ENCODE measurements at places on chromosomes 5 and 9.

- DNase-seq, result no peak
Measured at GRCh38 chr5:9654886-9655285, 24.7 kb upstream of the TAS2R1 start.

DNA sequence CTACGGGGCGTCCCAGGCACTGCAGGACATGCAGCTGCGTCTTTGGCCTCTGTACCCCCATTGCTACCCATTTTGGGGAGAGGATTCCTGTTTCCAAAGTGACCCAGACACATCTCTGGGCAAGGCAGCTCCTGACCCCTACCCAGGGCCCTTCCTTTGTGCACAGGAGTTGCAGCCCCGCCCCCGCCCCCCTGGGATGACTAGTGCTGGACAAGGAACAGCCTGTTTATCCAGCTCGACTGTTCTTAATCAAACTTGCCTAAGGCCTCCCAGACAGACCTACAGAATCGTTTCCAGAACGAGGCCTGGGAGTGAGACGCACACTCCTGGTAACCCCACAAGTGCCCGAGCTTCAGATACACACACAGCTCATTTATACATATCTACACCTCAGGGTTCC, 13.2 kb downstream of the DIPK1B start:
- no peak for DNase-seq

- DNase-seq, result no peak
Measured at GRCh38 chr9:88007291-88007650, 32.9 kb upstream of the CDK20 start.

DNA sequence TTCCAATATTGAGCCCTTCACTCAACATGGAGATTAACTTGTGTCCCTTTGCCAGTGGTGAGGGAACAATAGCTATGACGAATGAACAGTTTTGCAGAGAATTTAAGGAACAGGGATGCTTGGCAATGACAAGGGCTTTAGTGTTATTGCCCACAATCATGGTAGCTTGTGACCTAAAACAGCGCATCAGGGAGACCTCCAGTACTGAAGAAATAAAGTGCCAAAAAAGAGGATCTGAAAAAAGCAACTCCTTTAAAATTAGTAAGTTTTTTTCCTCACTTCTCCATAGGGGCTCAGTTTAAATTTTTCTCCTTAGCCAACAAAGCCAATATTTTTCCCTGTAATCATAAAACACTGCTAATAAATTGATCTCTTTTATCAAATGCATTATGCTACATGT, 41.8 kb upstream of the PAM start:
- DNase-seq, result no peak

- no peak for DNase-seq
Measured at GRCh38 chr9:85900504-85901201, 40.3 kb upstream of the NAA35 start.

- DNase-seq, result no peak
Measured at GRCh38 chr9:30065888-30066287, 2318.6 kb upstream of the ACO1 start.

GRCh38 chr5:61200582-61201155, 38.4 kb upstream of the SMIM15 start:
- DNase-seq, result no peak

Data from activated T-helper 1 cell treated with Interleukin-2 at 50 U/mL for 16 hours (primary cell).